Osteocyte (in vitro differentiated cells): ENCODE measurements at places on chromosomes 11 and 22.

DNA sequence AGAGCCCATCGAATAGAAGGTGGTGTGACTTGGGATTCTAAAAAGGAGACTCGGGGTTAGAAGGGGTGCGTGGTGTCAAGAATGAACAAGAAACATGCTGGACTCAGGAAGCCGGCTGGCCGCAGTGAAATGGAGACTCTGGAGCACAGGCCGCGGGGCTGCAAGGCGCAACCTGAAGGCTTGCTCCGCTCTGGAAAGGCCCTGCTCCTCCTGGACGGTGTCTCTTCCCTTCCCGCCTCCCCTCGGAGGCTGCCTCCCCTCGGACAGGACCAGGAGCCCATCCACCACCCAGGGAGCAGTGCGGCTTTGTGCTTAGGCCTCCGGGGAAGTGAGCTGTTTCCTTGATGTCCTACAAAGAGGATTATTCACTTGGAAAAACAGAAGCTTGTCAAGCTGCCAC is 170.1 kb downstream of the OPCML start:
- no peak for DNase-seq

DNA sequence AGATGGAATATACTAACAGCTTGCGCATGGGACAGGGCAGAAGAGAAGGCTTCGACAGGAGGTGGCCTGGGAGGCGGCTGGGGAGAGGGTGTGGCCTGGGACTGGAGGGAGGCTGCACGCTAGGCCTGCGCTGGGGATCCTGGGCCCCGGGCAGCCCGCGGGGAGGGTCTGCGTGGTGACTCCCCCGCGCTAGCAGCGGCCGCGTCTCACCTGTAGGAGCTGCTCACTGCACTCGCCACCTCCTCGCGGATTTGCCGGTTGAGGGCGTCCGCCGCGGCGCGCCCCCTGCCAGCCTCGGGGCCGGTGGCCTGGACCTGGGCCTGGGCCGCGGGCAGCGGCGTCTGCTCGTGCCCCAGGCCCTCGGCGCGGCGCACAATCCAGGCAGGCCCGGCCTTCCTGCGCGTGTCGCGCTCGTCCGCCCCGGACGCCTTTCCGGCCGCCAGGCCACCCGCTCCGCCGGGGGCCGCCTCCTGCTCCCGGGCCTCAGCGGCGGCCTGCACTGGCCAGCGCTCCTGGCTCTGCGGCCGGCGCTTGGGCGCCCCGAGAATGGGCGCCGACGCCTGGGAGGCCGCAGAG is 1.5 kb downstream of the MAP6 start:
- DNase-seq, result peak; percentile 83

- no peak for DNase-seq
Observed at GRCh38 chr11:34443136-34443535, 4.4 kb downstream of the CAT start.

DNA sequence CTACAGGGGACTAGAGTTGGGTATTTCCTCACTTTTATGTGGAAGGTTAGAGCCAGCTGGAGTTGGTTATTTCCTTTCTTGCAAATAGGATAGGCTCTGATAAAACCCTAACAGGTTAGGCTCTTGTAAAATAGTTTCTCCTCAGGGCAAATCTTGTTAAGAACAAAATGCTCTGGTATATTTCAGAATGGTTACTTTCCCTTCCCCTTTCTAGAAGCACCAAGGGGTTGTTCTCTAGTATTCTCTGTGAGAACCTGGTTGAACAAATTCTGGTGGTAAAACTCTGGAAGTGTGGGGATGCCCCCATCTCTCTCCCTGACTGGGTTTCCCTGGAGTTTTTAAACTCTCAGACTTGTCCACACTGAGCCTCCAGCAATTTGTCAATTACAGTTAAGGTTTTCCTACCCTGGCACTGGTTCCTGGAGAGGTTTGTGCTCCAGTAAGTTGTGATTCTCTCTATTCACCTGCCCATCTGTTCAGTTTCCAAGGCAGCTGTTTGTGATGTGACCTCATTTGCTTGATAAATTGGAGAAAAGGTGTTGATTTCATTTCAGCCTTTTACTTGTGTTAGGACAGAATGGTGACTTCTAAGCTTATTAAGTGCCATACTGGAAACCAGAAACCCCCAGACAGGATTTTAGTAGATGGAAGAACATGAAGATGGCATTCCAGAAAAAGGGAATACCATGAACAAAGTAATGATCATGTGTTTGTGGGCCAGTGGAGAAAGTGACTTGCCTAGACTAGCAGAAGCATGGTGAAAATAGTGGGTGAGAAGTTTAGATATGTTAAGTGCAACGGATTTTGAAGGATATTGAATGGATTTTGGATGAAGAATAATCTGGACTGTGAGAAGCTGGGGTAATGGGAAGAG is 64.6 kb downstream of the EXT2 start:
- DNase-seq, result no peak

DNA sequence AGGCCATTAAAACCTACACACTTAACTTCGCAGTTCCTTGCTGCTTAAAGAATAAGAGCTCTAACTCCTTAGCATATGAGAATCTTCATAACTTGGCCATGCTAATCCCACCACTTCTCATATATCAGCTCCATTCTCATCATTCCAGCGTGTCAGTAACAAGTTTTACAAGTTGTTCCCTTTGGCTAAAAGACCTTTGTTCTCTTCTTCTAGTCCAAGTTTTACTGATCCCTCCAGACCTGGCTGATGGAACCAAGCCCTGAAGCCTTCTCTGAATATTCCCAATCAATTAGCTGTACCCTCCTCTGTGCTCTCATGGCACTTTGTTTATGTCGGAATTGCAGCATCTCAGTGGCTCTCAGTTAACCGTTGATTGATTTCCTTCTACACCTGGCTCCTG is 35.8 kb downstream of the GAB2 start:
- DNase-seq, result no peak

- DNase-seq, result no peak
Observed at GRCh38 chr11:93653080-93653479, 8.4 kb upstream of the CEP295 start.

DNA sequence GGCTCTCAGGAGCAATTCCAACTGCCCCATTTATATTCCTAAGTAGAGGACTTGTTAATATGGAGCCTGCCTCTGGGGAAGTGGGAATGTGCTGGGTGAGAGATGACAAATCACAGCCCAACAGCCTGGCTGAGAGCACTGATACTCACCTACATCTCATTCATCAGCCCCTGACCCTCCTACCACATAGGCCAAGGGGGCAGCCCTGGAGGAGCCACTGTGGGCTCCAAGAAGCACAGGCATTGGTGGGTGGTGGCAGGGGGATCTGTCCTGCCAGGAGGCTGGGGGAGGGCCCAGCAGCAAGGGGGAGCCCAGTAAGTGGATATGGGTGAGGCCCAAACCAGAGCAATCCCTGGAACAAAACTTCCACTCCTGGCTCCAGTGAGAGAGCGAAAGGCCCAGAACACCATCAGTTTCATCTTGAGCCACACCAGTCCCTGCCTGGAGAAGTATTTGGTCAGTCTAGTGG is 79.7 kb downstream of the BUD13 start:
- DNase-seq, result no peak

DNA sequence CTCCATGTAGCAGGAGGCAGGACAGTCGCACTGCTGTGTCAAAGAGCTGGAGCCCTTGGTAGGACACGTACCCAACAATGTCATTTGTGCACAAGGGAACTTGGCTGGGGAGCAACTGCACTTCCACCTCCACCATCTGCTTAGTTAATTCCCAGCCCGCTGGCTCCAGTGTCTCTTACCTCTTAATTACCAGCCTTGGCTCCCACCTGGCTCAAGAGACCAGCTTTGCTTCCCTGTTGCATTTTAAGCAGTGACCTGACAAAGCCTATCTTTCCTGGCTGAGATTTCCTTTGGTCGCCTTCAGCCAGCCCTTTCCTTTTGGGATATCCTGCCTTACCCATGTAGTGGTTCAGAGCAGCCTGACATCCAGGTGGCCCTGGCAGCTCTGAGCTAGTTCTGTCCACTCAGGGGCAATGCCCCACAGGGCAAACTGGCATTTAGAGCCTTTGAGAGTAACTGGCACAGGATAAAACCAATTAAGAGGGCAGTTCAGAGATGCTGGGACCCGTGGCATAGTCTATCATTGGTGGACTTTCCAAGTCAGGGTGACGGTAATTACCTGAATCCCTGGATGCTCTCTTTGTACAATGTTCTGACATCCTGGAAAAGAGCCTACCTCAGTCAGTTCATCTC is 212.6 kb upstream of the SORL1-AS1 start:
- DNase-seq, result no peak
